ENCODE measurements at places on chromosomes 5 and 9.

DNA sequence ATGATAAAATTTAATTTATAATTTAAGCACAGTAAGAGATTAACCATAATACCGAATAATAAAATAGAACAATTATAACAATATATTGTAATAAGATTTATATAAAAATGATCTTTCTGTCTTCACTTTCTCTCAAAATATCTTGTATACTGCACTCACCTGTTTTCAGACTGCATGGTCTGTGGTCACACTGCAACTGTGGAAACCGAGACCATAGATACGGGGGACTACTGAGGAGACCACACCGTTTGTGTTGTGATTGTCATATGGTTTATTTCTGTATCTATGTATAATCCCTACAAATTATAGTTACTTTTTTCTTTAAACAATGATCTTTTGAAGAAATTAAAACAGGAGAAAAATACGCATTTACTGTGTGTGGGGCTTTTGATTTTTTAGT lies 78.8 kb upstream of the TNFAIP8 start:
- no peak for DNase-seq

DNA sequence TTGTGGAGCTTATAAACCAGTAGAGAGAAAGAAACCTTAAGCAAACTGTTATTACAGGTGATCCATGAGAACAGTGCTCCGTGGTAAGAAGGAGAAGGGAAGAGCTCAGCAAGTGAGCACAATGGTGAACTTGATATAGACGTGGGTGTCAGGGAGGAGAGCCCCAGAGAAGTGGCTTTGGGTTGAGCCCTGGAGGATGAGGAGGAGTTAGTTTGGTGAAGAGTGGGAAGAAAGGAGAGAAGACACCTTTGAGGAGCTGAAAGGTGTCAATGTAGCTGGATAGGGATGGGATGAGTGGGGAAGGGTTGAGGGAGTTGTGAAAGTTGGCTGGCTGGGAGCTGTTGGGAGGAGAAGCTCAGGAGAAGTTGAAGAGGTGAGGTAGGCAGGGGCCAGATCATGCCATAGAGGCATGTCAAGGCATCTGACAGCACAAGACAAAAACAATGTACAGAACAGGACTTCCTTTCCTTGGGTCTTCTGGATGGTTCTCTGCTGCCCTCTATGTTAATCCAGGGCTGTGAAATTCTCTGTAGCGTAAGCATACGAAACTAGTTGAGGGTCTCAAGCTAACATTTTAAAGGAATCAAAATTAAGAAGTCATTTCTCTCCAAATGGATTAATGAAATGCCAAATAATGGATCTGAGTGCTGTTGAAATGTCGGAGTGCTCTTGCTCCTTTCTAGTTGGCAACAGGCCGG lies 501.9 kb downstream of the KDM4C start:
- DNase-seq: no peak

- DNase-seq: no peak
These were observed 467.7 kb upstream of the MEF2C start for GRCh38 chr5:89350684-89351083.

DNA sequence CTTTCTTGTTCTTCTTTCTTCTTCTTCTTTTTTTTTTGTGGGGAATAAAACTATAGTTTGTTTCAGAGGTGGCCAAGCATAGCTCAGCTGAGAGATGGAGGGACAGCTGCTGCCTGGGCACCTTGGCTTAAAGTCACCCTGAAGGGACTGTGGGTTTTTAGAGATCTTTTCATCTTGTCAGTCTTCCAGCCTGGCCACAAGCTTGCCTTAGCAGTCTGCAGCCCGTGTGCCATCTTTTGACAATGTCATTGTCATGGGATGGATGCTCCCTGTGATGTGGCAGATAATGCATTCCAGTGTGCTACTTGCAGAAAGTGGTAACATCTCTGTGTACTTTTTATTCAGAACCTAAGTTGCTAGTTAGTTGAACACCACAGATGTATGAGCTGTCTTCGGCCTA lies 280.8 kb downstream of the FANCC start:
- DNase-seq: no peak

GRCh38 chr9:95724253-95724991 lies 151.1 kb upstream of the ERCC6L2 start:
- peak; percentile 35 for DNase-seq

DNA sequence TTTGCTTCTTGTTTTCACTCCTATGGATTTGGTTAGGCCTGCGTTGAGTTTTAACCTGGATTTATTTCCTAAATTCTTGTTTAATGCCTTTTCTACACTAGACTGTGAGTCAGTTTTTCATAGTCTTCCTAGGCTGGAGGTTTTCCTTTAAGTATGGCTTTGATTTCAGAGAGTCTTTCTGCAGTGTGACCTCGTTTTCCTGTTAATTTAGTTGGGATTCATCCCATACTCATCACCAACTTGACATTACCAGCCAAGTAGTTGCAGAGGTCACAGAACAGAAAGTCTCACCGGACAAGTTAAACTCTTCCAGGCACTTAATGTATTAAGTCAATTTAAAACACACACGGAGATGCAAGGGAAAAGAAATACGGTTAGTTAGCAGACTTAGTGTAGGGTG lies 29.7 kb upstream of the AUH start:
- no peak for DNase-seq

DNA sequence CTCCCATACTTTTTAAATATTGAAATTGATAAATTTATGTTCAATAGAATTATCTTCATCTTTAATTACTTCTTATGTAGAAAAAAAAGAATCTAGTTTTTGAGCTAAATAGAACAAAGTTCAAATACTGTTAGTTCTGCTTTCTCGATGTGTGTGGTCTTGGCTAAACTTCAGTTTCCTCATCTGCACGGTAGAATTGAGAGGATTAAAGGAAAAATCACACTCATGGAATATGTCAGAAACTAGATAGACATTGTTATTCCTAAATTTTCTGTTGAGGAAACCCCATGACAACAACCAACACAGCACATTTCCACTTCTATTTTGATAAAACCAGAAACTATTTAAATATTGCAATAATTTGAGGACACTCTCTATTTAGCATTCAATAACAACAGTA lies 100.3 kb downstream of the MUSK start:
- DNase-seq: no peak

DNA sequence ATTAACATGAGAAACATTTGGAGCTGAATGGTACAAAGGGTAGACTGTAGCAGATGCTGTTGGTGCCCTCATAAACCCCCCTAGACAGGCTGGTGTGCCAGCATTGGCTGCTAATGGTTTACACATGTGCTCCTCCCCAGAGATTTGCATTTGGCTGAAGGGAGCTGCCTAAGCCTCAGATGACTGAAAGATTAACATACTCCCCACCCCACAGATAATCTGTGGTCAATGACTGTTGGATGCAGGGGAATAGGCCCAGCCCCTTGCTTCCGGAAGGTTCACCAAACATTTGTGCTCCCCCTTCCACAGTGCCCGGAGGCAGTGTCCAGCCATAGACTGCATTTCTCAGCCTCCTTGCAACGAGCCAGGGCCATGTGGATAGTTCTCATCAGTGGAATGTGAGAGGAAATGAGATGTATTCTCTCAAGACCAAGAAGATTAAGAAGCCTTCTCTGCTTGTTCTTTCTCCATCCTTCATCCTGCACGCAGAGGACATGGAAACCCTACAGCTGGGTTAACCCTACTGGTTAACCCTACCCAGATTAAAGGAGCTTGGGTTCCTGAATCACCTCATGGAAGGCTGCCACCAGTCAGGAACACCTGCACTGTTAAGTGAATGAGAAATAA lies 79.6 kb downstream of the PHAX start:
- DNase-seq: no peak

- DNase-seq: no peak
These were observed 170.9 kb downstream of the PALM2AKAP2 start for GRCh38 chr9:109950710-109951443.

DNA sequence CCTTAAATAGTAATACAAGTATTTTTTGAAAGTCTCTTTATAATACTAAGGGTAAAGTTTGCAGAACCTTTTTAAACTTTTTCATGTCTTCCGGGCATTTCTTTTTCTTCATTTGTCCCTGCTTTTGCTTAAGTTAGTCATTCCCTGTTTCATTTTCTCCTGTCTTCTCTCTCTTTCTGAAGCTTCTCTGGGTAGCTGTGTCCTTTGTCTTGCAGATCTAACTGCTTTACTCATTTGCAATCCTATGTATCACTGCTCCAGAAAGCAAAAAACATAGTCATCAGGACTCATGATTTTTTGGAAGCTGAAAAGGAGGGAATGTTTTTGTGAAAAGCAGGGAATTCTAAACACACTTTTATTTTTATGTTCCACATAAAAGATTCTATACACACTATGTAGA lies 301.7 kb downstream of the MRPS30 start:
- no peak for DNase-seq

GRCh38 chr5:62620761-62621160 lies 42.1 kb downstream of the LRRC70 start:
- no peak for DNase-seq

DNA sequence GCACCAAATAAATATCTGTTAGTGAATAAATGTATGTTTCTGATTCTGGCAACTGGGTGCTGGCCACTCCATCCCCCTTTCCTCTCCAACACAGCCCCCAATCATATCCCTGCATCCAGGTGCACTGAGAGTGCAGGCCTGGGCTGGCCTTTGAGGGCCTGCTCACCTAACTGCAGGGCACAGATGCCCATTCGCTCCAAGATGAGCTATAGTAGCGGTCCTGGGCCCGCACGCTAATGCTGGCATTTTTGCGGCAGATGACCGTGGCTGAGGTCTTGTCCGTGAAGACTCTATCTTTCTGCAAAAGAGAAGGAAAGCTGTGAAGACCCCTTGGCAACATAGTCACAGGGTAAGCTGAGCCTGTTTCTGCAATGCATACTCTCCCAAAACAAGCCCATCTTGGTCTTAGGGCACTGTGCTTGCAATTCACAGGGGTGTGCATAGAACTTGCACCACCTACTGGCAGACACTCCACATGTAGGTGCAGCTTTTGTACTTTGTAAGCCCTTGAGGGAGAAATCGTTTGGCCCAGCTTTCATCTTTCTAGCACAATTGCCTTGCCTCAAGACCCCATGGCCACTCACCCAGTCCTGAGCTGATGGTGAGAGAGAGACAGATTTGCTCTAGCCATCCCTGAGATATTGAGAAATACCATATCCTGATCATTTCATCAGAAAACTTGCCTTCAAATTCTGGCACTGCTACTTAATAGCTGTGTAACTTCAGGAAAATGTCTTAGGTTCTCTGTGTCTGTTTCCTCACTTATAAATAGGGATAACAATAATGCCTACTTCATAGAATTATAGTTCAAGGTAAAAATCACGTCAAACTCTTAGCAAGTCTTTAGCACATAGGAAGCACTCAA lies 13.5 kb downstream of the IL12B start:
- no peak for DNase-seq

DNA sequence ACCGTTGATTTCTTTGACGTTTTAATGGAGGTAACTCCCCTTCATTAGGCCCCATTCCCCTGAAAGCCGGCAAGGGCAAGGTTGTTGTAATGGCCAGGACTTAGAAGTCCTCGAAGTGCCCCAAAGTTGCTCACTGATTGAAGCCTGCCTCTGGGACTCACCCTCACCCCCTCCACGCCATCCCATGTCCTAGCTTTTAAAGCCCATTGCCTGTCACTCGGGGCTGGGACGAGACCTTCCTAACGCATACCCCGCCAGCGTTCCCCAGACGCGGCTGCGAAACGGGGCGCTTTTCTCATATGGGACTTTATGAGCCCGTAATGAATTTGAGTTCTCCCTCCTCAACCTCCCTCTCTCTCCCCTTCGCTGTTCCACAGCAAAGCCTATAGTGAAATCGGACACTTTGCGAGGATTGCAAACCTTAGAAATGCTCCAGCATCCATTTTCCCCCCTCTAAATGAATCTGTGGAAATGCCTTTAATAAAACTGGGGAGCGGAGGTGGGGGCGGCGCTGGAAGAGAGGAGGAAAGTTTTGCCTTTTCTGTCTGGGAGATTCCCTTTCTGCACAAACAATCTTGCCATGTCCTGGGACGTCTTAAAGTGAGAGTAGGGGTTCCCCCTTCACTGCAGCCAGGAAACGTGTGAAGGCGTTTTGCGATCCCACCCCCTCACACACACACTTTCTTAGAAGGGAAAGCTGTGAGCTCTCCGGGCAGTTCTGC lies 1.5 kb downstream of the PAPPA start:
- no peak for DNase-seq

DNA sequence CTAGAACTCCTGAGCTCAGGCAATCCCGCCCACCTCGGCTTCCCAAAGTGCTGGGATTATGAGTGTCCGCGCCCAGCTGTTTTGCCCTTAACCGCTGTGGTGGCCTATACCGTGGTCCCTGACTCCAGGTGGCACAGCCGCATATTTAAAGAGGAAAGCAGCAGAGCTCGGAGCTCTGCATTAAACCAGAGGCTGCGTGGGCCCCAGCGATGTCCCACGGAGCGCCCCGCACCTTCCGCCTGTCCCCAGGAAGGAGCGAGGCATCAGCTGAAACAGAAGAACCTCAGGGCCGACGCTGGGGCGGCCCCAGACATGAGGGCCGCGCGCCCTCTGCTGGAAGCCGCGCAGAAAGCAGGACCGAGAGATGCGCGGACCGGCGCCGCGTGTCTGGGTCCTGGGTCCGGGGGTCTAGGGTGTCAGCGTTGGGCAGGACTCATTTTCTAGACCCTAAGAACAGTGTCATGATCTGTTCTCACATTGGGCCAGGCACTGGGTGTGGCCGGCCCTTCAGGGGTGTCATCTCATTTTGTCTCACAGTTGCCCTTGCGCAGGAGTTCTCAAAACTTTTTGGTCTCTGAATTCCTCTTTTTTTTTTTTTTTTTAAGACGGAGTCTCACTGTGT lies 37.7 kb downstream of the LAMC3 start:
- peak; percentile 72 for DNase-seq
